Fibroblast of skin of left biceps (primary cell): ENCODE measurements at places on chromosomes 1 and 21.

DNA sequence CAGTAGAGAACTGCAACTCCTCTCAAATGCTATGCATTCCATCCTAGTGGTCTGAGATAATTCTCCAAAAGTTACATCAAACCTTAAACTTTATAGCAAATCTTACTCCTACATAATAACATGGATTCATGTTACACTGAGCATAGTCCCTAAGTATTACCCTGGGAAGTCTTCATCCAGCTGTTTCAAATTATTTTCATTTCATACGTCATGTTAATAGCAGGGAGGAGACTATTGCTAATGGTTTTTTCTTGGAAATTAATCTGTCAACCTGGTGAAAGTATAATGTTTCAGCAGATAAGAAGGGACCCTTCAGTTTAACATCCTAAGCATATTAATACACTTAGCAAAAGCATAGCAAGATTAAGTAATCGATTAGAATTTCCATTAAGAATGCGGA is 318.1 kb downstream of the USP25 start:
- peak; percentile 82 for DNase-seq

DNA sequence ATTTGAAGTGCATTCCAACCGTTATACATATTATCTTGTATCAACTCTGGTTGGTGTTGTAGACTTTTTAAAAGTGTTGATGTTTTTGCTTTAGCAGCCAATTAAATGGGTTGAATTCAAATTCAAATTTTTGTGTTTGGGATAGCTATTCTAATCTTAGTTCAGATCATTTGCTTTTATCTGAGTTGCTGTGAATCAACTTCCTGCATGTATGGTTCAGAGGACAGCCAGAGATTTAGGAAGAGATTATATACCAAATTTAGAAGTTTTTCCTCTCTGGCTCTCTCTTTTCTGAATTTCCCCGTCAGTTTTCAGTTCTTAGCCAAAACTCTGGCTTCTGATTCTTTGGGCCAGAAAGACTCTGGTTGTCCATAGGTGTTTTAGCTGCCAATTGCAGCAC is 415.5 kb downstream of the NUF2 start:
- no peak for DNase-seq

- DNase-seq: no peak
Observed at GRCh38 chr1:201505503-201505890, 1.4 kb downstream of the CSRP1 start.

- no peak for DNase-seq
Observed at GRCh38 chr1:230068952-230069684, 2.1 kb downstream of the GALNT2 start.

DNA sequence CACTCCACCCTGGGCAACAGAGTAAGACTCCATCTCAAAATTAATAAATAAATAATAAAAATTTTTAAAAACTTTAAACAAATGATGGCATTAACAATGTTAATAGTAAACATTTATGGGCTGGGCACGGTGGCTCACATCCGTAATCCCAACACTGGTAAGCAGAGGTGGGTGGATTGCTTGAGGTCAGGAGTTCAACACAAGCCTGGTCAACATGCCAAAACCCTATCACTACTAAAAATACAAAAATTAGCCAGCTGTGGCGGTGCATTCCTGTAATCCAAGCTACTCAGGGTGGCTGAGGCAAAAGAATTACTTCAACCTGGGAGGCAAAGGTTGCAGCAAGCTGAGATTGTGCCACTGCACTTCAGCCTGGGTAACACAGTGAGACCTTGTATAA is 9.0 kb upstream of the L1TD1 start:
- DNase-seq: no peak

GRCh38 chr1:39080269-39080826 is 54.2 kb downstream of the NDUFS5 start:
- DNase-seq: no peak

DNA sequence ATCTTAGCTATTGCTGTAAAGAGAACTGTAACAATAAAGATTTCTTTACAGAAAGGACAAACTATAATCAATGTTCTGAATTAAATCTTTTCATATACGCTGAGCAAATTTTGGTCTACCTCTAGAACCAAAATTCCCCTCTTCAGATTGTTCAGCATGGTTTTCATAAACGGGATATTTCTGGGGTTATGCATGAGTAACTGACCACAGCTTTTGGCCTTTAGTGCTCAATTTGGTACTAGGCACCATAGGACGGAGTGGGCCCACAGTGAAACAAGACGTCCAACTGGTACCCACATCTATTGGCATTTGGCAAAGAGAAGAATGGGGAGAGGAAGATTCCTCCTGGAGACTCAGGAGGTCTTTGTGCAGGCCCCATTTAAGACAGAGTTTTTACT is 184.5 kb downstream of the TGFBR3 start:
- no peak for DNase-seq

DNA sequence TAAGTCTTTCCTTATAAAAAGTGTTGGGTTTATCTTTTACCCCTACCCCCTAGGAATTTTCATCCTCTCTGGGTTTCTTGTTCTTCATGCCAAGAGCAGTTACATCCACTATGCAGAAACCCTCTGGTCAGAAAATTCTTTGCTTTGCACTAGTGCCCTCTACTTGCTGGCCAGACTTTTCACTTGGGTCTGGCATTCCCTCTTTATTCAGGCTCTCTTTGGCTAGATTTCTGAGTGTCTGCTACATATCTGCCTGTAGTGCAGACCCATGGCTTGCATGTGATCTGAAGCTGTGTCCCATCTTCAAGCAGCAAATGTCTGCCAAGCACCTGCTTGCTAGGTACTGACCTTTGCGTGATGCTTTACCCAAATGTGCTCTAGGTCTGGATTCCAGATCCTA is 237.0 kb downstream of the GPATCH2 start:
- no peak for DNase-seq

- no peak for DNase-seq
Observed at GRCh38 chr1:46342084-46342656, 1.6 kb downstream of the NSUN4 start.

DNA sequence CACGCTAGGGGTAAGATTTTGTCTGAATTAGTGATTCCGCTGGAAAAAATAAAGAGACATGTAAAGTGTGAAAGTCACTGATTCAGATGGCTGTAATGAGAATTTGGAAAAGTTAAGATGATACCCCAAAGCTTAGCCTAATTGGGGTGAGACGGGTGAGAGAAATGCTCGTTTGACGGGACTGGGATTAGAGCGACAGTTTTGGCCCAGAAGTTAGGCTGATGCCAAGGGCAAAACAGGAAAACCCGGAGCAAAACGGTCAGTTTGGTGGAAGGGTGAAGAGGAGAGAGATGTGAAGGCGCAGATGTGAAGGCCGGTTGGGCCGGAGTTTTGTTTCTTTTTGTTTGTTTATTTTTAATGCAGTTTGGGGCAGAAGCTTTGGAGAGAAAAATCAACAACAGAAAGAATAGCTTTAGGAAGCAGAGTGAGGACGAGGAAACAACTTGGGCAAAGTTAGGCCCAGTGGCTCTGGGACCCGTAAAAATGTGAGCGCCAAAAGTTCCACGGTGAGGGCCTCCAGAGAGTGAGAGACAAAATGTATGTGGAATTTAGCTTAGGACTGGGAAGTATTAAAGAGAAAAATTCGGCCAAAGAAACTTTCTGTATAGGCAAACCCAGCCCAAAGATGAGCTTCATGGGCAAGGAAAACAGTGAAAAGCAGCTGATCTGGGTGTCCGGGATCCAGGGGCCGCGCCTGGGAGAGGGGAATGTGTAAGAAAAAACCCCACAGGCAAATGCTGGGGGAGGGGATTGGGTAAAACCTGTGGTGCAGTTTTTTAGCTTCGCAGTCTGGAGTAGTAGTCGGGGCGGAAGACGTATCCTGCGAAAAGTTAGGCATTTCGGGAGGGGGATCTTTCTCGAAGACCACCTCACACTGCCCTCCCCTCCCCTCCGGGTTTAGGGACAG is 1.2 kb downstream of the DMRTA2 start:
- DNase-seq: no peak

GRCh38 chr1:187091666-187092065 is 262.9 kb downstream of the PLA2G4A start:
- no peak for DNase-seq

DNA sequence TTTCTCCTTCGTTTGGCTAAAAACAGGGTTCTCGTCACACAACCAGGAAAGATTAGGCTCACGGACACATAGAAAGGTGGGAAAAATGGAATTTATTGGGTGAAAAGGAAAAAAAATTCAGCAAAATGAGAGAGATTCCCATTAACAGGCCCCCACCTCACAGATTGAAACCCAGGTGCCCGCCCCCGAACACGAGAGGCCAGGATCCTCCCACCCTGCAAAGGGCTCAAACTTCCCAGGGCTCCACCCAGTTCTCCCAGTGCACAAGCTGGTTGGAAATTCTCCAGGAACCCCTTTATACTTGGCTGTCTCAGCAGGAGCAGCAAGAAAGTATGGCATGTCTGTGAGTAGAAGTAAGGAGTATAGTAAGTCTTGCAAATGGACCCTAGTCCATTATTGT is 499.7 kb downstream of the RWDD3 start:
- DNase-seq: no peak

DNA sequence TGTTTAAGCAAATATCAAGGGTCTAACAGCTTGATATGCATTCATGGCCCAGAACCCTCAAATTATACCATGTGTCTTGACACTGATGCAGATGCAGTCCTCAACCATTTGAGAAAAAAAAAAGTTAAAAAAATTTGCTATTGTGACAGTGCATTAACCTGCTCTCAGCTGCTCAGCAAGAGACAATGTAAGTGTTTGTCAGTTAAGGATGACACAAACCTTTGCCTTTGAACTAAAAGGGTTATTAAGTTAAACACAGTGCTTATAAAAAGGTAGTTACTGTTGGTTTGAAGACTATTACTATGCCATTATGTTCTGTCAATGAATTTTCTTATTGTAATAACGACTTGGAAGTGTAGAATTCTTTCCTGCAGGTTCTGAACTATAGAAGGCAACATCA is 655.6 kb upstream of the NEGR1 start:
- no peak for DNase-seq

DNA sequence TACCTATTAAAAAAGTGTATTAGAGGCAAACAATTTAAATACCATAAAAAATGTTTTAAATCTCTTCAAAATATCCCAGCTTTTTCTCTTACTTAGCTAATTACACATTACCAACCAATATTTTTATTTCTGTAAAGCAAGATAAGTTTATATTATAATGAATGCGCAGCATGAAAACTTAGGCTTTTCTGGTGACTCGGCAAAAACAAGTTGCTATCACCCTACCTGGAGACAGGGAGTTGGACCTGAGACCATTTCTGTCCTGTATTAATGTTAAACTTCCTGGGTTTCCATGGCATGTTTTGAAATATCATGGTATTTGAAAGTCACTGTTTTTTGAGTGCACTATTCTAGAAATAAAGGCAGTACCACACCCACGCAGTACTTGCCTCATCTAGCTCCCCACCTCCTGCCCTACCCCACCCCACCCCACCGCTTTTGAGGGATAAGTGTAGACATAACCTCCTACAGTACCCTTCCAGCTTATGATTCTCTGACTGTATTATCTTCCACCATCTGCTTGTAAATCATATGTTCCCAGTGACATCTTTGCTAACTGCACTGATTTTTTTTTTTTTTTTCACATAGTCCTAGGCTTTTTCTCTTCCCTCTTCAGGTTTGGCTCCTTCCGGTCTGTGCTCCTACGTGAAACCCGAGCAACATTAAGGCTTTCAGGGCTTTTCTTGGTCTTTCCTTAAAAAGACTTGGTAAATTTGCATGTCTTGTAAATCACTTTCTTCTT is 77.5 kb downstream of the PHTF1 start:
- DNase-seq: no peak

GRCh38 chr1:154442006-154442740 is 37.0 kb downstream of the IL6R start:
- no peak for DNase-seq

DNA sequence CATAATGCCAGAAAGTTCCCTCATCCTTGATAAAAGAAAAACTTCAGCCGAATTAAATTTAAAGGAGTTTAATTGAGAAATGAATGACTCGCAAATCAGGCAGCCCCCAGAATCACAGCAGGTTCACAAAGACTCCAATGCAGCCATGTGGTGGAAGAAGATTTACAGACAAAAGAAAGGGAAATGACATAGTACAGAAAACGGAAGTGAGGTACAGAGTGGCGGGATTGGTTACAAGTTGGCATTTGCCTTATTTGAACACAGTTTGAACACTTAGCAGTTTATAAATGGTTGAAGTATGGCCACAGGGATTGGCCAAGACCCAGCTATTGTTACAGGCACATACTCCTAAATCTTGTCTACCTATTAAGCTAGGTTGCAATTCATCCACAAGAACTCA is 46.6 kb downstream of the HIVEP3 start:
- DNase-seq: no peak

- no peak for DNase-seq
Observed at GRCh38 chr1:64122588-64122987, 80.8 kb upstream of the UBE2U start.

DNA sequence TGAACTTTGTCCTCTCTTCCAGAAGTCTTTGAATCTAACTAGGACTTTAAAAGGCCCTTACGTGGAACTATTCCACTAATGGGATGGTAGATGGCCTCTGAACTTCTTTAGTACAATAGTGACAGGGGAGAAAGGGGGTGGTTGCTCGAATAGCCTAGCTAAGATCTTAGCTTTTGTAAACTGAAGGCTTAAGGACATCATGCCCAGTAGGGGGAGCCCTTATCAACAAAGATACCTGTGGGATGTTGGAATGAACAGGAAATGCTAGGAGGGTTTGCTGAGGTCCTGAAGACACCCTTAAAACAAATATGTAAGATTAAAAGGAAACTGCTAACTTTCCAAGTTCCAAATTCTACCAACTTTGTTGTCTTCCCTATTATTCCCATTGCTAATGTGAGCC is 33.2 kb downstream of the NHLH2 start:
- peak; percentile 42 for DNase-seq

- peak; percentile 74 for DNase-seq
Observed at GRCh38 chr21:16070207-16070651, 340.4 kb downstream of the USP25 start.

DNA sequence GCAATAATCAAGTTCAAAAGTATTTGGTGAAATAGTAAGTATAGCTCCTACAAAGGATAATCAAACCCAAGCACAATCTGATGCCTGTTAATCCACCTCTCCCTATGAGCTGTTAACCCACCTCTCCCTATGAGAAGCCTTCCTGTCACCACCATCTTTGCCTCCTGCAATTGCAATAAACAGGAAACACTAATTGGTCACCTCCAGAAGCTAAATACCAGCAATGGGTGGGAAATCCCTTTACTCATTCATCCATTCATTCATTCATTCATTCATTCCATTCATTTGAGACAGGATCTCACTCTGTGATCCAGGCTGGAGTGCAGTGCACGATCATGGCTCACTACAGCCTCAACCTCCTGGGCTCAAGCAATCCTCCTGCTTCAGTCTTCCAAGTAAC is 132.8 kb downstream of the RERE start:
- DNase-seq: no peak

- no peak for DNase-seq
Observed at GRCh38 chr1:89955311-89956205, 39.4 kb upstream of the ZNF326 start.

DNA sequence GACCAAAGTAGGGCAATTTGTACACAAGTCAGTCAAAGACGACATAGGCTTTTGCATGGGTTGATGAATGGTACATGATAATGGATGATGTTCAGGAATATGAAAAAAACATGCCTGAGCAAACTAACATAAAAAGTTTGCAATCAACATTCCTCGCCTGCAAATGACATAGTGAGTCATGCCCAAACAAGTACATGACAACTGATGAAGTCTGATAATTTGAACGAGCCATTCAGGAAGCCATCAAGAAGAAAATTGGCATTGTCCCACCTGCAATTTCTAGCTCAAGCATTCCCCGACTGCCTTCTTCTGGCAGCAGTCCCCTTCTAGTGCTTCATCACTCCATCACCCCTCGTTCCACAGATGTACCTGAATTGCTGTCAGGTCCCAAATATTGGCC is 118.4 kb upstream of the NR5A2 start:
- no peak for DNase-seq
